CD4-positive, CD25-positive, alpha-beta regulatory T cell (primary cell): ENCODE measurements at places on chromosomes 5 and 9.

GRCh38 chr5:21152611-21153010 is 1164.6 kb upstream of the CDH18 start:
- DNase-seq = no peak

DNA sequence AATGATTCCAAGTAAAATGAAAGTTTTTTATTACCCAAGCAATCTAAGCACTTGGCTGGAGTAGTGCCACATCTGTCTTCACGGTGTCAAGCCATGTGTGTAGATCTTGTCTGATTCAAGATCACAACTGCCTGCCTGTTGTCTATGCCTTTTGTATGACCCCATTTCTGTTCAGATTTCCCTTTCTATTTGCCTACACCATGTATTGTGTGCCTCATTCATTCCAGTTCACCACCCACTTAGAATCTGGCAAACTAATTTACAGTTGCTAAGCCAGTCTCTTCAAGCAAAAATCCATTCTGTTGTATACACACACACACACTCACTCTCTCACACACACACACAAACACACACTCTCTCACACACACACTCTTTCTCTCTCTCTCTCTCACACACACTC is 33.7 kb downstream of the GLDC start:
- DNase-seq = no peak

DNA sequence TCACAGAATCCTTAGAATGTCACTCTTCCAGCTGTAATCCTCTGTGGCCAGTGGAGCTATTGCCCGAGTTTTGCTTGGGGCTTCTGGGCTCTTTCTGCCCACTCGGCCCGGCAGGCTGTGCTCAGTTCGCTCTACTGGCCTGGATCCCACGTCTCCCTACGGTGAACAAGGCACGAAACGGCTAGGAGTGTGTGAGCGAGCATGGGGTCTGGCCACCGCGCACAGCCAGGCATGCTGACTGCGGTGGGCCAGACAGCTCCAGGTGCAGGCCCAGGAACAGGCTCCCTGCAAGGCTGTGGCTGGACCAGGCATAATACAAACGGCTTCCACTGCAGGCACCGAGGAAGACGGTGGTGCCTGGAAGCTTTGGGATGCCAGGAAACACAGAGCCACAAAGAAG is 2035.5 kb upstream of the ACO1 start:
- no peak for DNase-seq

DNA sequence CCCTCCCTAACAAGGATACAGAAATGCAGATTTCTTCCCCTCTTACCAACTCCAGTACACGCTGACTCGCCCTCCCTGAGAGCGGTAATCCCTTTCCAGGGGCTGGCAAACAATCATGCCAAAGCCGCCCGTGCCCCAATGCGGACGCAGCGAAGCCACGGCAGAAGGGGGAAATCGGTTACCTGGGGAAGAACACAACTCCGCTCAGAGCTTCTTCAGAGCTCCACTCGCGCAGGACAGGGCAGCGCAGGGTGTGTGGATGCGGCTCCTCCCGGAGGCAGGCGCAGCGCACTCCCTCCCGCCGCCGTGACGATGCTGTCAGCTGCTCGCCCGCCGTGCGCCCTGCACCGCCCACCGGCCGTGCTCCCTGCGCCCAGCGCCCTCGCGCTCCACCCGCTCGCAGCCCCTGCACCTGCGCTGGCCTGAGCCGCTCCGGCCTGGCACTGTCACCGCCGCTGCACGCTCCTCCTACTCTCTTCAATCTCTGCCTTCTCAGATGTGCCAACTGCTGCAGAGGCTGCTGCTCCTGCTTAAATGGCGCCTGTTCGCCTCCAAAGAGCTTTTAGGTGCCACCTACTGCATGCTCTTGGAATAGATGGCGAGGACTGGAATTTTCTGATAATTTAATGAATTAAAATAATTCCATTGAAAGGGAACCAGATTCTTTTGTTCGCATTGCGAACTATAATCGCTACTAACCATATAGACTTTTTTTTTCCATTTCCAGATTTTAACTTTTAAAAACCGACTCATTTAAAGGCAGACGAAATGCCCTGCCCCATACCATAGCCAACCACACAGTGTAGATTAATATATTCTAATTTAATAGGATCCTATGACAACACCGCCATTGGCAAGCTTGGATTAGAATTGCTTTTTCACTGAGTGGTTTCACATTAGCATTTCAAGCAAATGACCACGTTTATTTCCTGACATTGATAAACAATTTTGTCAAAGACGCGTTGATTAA is at the start of gene DIRAS2:
DIRAS2 (minus strand) TSS at position 255 of the 970 bp plus-strand sequence. CDS start 28,997 bp downstream, outside the sequence.
- no peak for DNase-seq

GRCh38 chr5:6584727-6585126 is 48.1 kb downstream of the NSUN2 start:
- no peak for DNase-seq

DNA sequence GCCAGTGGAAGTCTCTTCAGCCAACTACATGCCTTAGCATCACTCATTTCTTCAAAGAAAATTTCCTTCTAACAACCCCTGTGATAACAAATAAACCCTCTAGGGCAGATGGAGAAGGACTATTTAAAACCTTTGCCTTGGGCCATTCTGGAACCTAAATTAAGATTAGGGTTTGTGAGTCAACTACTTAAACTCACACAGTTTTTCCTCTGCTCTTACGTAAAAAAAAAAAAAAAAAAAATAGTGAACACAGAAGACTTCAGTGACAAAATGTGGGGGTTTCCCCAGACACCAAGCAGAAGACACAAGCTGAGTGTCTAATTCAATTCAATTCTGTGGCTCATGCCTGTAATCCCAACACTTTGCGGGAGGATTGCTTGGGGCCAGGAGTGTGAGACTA is 65.8 kb upstream of the ERCC6L2 start:
- no peak for DNase-seq

DNA sequence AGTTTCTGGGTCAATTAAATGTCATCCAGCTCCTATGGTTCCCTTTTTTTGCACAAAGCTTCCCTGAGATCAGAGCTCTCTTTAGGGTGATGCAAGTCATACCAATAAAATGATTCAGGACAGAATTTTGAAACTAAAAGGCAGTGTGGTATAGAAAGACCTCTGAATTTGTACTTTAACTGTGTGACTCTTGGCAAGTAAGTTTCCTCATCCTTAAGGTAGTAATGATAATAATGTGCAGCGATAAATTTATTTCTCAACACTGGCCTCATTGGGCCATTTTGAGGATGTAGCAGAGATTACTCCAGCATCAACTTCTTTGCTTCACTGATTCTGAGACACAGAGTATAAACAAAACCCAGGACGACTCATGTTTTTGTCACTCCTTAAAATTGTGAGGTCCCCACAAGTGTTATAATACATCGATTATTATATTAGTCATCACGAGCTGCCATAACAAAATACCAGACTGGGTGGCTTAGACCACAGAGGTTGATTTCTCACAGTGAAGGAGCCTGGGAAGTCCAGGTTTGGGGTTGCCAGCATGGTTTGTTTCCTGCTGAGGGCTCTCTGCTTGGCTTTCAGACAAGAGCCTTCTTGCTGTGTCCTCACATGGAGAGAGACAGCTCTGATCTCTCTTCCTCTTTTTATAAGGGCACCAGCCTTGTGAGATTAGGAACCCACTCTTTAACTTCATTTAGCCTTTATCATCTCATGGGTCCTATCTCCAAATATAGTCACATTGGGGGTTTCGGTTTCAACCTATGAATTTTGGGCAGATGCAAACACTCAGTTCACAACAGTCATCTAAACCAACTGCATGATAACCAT is 293.0 kb downstream of the ZNF608 start:
- DNase-seq = no peak

DNA sequence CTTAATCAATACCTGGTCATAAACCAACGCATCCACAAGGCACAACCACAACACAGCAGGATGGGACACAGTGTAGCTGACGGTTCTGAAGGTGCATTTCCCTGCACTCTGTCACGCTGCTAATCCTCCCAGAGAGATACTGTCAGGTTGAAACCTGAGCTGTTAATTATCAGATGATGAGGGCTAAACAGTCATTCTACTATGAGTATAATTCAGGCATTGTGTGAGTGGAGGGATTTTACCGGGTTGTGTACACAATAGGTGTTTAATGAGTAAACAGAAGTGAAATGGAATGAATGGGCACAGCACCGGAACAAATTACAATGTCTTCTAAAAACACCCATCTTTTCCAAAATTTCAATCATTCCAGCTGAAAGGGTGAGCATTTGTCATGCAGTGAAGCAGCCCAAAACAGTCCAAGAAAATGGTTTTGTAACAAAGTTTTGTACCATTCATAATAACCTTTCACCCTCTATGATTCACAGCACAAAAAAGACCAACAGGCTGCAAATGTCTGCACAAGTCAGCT is 71.5 kb downstream of the ABCA1 start:
- no peak for DNase-seq

- DNase-seq = no peak
Observed at GRCh38 chr5:132280371-132281240, 13.6 kb upstream of the SLC22A4 start.

DNA sequence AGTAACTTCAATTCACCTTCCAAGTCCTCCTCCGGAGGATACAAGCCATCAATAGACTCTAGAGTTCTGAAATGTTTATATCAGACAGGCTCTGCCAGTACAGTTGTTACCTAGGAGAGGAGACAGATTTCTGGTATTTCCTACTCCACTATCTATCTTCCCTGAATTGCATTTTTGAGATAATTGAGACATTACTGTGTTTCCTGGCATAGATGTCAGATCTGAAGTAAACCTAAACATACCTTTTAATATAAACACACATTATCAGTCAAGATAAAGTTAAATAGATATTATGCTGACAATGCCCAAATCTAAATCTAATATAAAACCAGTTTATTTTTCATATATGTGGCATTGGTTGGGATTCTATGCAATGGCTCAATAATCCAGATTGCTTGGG is 8.2 kb upstream of the TYRP1 start:
- no peak for DNase-seq

DNA sequence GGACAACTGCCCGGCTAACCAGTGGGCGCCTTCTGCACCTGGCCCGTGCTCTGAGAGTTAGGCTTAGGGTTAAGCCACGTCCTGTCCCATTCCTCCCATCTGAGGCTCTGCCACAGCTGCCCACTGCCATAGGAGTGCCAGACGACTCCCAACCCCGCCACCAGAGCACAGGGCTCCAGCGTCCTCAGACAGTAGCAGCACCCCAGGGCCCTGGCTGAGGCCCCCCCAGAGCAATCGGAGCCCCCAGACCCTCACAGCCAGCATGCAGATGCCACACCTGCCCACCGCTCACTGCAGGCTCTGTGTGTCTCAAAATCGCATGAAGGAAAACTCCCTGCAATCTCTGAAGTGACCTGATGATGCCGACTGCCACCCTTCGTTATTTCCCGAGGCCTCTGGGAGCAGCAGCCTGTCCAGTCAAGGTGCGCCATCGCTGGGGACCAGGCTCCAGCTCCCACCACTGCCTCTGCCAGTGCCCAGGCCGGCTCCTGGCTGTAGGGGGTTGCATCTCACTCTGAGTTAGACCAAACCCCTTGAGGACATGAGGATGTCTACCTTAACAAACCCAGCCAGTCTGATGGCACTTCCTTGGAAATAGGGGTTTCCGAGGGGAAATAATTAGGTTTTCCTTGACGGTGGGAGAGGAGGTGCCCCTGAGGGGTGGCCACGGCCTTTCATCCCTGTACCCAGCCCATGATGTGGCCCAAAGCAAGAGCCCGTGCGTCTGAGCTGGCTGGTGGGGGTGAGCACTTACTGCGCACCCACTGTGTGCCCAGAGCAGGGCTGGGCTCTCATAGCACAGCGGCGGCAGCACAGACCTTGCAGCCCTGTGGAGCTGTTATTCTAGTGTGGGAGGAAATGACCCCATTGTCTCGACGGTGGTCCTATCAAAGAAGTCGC is 58.0 kb upstream of the RNF130 start:
- no peak for DNase-seq

DNA sequence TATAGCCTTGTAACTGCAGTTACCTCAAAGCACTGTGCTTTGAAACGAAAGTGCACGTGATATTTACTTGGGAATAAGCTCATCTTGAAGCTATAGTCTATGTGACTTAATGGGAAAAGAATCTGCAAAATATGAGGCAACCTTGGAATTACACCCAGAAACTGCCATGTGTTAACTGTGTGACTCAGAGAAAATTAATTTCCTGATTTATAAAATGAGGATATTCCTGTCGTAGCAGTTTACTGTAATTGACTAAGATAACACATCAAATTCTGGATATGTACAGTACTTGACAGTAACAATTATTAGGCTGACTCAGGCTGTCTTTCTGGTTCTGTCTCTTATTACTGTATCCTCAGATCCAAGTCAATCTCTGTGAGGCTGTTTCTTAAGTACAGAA is 1079.9 kb upstream of the ACO1 start:
- DNase-seq = no peak

DNA sequence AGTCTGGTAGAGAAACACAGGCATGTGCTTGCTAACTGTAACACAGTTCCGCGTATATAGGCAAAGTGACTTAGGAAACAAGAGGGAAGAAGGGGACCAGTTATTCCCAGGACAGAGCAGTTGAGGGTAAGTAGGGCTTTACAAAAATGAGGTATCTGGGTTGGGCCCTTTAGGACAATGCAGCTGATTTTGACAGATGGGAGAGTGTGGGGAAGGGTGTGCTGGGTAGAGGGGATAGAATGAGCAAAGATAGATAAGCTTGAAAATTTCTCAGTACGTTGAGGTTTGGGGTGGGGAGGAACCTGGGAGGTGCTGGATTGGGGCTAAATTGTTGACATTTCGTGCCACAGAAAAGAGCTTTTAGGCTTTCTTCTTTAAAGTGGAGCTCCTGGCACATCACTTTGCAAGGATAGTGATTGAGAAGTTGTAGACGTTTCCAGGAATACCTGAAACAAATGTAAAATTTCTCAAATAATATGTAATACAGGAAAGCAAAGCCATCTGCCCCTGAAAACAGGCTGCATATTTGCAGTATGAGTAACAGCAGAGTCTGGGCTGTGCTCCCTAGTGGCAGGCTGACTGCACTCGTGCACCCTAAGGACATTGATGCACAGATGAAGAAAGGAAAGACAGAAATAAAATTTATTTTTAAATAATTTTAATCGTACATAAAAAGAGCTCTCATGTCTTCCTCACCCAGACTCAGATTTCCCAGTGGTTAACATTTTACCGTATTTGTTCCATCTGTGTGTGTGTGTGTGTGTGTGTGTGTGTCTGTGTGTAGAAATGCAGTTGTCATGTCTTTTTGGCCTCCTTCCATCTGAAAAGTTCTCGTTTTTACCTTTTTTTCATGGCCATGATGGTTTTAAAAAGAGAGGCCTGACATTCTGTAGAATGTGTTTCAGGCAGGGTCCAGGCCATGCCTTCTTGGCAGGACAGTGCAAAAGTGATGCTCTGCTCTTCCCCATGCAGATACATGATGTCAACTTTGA is 144.9 kb upstream of the DMRT1 start:
- DNase-seq = no peak

DNA sequence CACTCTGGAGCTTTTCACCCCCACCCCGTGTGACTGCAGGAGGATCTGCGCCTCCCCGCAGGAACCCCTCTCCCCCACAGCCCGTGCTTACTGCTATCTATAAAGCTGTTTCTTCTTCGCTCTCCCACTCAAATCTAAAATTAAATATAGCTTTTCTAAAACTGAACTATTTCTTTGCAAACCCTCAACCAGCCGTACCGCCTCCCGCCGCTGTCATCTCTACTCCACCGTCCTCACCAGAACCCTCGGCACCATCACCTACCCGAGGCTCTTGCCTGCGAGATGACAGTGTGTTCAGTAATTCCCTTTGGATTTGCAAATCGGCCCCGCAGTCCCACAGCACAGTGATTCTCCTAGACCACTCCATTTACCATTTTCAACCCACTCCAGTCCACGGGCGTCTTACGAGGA is 13.6 kb downstream of the LPCAT1 start:
- no peak for DNase-seq
